ENCODE measurements at places on chromosomes 4 and X. TPM values are rescaled to one million over a fixed set of nuclear protein-coding genes. Genes with fewer than 3 reads are reported as not detected.

Gene TECRL
- not detected for polyA plus RNA-seq

Gene NALF2
- not detected for polyA plus RNA-seq

Gene NXF2
- polyA plus RNA-seq = not detected

Gene RBMX2
- 23.7 TPM for polyA plus RNA-seq

Gene UFSP2
- polyA plus RNA-seq = 32.4 TPM

Gene ITGB1BP2
- polyA plus RNA-seq = not detected

Gene POU3F4
- not detected for polyA plus RNA-seq

Gene BCOR
- 3.4 TPM for polyA plus RNA-seq

Gene PPEF1
- polyA plus RNA-seq = not detected

Gene IDUA
- 3.6 TPM for polyA plus RNA-seq

Gene F8A2
- polyA plus RNA-seq = not detected

Gene CFAP47
- polyA plus RNA-seq = not detected

Gene RHOH
- 421 TPM for polyA plus RNA-seq
